KBM-7 (cell line): ENCODE measurements at places on chromosomes 3 and 15.
A peak's percentile ranks its signal among the peaks of the same experiment; 100 is the strongest.

DNA sequence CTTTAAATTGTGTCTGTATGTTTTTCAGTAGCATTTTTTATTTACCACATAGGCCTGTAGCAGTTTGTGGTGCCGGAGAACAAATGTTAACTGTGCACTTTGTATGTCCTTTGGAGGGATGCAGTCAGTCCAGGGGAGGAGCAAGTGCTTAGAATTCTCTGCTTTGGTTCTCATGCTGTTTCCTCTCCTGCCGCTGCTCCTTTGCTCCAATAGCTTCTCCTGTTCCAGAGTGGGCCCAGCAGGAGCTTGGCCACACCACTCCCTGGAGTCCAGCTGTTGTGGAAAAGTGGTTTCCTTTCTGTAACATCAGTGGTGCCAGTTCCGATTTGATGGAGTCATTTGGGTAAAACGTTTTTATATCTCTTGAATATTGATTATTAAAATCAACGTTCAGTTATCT, 16.6 kb downstream of the TICRR start:
- no peak for DNase-seq

GRCh38 chr3:49721896-49722781, 1.6 kb downstream of the GMPPB start:
- no peak for DNase-seq

GRCh38 chr15:49978121-49978520, 140.9 kb downstream of the ATP8B4 start:
- DNase-seq, result no peak

DNA sequence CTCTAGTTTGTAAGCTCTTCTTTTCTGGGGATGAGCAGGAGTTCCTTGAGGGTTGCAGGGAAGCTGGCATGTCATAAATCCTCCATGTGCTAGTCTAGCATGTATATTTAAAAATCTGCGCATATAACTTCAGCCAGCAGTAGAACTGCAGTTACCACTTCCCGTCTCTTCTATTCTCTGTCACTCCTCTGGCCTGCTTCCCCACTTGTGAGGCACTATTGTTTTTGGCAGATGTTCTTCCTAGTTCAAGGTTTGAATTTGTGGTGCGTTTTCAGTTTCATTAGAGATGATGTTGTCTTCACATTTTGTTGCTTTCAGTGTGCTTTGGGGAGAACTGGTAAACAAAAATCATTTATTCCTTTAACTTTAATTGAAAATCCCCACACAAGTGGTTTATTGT, 169.1 kb upstream of the ZPLD1 start:
- no peak for DNase-seq

- peak; percentile 50 for DNase-seq
Observed at GRCh38 chr15:66841953-66842681, 140.1 kb downstream of the SMAD6 start.

GRCh38 chr3:43231276-43232000, 54.9 kb upstream of the SNRK start:
- no peak for DNase-seq

- DNase-seq, result no peak
Observed at GRCh38 chr3:34508732-34509131, 710.3 kb downstream of the PDCD6IP start.

DNA sequence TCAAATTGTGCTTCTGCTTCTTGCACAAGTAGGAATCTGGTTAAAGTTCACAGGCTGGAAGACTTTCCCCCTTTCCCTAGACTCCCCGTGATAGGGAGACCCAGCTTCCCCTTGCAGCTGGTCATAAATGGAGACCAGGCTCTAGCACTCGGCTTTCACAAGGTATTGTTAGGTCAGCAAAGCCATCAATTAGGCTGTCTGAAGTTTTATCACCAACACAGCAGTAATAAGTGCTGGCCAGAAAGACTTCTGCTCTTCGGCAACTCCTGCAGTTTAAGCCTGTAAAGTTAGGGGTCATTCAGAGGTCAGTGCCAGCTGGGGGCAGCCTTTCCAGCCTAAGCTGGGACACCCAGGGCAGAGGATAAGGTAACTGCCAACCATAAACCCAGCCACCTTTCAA, 203.4 kb downstream of the MEIS2 start:
- DNase-seq, result no peak

DNA sequence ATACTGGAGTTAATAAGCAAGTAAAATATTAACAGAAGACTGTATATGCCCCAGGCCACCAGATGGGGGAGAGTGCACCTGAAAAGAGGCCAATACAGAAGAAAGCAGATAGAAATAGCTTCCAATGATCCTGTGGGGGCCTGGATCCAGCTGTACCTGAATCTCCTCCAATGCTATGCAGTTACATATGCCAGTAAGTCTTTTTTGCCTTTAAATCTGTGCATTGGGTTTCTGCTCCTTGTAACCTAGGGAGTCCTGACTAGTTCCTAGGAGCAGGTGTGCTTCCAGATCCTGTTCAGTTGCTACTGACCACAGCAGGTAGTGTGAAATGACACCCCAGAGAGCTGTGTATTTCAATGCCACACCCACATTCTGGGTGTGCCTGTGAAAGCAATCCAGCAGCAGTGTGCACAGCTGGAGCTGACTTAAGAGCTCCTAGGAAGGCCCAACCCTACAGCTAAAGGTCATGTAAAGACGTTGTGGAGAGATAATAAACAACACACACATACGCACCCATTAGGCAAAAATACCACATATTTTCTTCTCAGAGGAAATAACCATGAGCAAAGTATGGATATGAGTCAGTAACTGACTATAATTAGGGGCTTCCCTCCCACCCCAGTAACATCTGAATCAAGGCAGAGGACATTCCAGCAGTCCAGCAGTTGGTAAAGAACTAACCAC, 62.2 kb upstream of the AKAP13 start:
- DNase-seq, result no peak

DNA sequence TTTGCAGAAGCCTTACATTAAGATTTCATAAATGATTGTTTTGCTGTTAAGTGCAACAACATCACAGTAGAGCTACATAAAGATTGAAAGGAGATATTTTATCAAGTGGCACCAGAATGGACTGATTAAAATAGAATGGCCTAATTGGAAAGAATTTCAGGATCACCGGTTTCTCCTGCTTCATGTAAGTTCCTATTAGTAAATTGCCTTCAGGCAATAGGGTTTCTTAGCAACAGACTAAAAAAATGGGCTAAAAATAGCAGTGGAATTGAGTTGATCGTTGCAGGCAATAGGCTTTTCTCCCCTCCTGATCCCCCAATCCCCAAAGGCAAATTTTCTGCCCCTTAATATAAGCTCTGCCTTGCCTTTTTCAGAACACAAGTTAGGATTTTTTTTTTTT, 917 bp downstream of the LNP1 start:
- DNase-seq, result no peak

DNA sequence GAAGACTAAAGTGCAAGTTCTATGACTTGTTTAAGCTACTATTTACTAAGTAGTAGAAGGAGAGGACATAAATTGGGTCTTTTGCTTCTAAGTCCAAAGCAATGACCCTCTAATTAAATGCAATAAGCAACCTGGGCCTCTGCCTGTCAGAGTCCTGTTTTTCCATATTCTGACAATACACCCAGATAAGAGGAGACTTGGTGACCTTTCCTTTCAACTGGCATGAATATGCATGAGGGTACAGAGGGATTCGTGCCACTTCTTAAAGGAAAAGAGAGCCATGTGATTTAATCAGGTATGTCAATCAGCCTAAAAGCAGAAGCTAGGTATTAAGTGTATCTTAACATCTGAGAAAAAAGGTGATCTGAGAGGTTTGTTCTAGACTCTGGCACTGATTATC, 50.7 kb upstream of the FGF7 start:
- peak; percentile 14 for DNase-seq

DNA sequence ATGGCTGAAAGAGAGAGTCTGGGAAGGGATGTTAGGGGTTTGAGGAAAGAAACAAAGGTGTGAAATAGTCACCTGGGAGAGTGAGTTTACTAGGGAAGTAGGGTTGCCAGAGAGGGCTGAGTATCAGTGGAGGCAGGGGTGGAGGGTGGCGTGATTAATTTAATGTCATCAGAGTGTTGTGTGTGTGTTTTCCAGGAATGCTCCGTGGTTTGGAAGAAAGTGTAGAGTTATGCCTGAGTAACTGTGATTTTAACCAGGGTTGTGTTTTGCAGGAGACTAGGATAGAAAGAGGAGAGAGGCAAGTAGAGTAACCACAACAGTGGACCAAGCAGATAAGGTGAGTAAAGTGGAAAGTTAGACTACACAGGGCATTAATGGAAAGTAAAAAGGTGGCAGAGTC, 27.2 kb downstream of the PLD1 start:
- DNase-seq, result no peak

GRCh38 chr3:71847794-71848193, 62.8 kb upstream of the PROK2 start:
- DNase-seq, result no peak

DNA sequence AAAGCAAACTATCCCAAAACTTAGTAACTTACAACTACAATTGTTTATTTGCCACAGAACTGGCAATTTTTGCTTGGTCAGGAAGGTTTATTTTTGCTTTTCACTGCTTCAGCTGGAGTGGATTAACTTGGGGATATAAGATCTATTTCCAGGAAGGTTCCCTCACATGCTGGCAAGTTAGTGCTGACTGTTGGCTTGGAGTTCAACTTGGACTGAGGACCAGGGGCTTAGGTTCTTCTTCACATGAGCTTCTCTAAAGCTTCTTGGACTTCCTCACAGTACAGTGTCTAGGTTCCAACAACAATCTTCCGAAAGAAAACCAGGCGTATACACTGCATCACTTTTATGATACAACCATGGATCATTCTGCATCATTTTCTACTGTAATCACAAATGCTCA, 264.4 kb downstream of the CHL1 start:
- DNase-seq, result no peak

GRCh38 chr3:37991109-37991508, 523 bp downstream of the VILL start:
- DNase-seq, result no peak

DNA sequence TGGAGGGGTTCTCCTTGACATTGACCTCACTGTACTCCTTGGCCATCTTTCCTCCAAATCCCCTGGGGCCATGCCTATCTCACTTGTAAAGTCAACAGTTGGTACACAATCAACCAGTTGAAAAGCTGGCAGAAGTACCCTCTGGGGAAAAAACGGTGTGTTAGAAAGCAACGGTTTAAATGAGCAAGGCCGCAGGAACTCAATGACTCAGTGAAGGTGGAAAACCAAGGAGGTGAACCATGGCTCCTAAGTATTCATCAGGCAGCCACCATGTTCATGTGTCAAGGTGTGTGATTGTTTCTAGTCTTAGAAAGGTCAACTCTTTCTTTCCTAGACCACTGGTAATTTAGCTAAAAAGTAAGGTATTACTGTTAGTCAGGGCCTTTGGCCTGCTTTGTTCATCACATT, 130.9 kb upstream of the SATB1 start:
- no peak for DNase-seq

GRCh38 chr3:197480320-197480719, 75.4 kb downstream of the BDH1 start:
- DNase-seq, result no peak

DNA sequence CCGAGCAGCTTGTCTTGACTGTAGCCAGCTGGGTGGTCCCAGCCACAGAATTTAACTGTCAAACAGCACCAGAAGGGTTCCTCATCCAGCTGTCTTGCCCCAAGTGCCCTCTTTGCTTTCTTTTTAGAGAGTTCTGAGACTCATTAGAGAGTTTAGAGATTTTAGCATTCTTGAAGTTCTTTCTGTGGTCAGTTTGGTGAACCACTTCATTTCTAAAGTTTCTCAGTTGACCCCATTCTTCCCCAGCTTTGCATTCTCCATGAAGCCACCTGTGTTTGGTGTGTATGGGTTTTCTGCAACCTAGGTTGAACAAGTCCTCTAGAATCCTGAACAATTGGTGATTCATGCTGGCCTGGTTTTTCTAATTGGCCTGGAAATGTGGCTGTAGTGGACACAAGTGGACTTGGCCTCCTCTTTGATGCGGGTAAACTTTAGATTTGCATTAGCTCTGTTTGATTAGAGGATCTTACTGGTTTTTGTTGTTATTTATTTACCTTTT, 33.7 kb downstream of the FLNB start:
- DNase-seq, result no peak

DNA sequence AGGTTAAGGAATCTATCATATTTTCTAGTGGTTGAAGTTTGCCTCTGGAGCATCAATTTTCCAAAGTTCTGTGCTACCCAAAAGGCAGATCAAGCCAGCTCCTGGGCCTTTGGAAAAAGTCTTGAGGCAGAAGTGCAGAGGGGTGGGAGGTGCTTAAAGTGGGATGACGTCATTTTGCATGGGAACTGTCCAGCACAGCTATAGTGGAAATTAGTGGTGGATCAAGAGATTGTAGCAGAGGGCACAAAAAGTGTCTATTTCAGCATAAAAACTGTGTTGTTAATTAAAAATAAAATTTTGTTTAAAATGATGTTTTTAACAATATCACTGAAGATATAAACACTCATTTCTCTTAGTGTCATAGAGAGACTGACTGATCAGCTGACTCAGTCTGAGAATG, 221.9 kb downstream of the LRRN1 start:
- DNase-seq, result peak; percentile 39

DNA sequence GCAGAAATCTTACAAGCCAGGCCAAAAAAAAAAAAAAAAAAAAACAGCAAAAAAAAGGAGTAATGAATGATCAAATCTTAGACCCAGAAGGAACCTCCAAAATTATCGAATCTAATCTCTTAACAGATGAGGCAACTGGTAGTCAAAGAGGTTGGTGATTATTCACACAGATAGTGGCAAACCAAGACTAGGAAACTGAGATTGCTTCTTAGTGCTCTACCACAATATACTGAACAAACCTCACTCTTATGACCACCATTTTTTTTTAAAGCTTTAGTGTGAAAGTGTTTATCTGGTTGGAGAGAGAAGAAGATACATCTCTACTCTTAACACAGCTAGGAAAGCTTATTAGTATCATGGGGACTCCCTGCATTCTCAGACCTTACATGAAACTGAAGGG, 17.3 kb downstream of the ATOSA start:
- DNase-seq, result no peak

- no peak for DNase-seq
Observed at GRCh38 chr3:106813742-106814141, 563.5 kb upstream of the CCDC54 start.

GRCh38 chr15:89499156-89499555, 2.8 kb upstream of the RHCG start:
- DNase-seq, result no peak

GRCh38 chr3:174529298-174529697, 329.8 kb upstream of the NAALADL2 start:
- DNase-seq, result peak; percentile 8

DNA sequence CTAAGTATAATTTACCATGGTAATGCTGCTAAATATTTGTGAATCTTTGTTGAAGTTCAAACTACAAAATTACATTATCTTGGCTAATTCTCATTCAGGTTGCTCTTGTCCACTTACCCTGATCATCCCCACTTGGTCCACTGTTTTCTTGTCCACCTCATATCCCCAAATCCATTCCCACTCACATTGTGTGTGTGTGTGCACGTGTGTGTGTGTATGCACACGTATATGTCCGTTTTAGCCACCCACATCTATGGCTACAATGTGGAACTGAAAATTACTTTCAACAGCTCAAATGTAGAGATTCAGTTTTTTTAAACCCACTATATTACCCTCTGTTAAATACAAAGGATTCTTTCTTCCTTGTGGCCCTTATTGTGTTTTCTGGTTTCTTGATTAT, 15.2 kb upstream of the MEIS2 start:
- DNase-seq, result no peak

- peak; percentile 8 for DNase-seq
Observed at GRCh38 chr3:142857056-142857455, 31.8 kb downstream of the PCOLCE2 start.
